ENCODE measurements at places on chromosomes 5 and 9.

- DNase-seq: peak; percentile 40
Observed at GRCh38 chr5:171242521-171242920, 66.5 kb upstream of the TLX3 start.

GRCh38 chr5:177312649-177313181 lies 1.0 kb upstream of the MXD3 start:
- DNase-seq: no peak

DNA sequence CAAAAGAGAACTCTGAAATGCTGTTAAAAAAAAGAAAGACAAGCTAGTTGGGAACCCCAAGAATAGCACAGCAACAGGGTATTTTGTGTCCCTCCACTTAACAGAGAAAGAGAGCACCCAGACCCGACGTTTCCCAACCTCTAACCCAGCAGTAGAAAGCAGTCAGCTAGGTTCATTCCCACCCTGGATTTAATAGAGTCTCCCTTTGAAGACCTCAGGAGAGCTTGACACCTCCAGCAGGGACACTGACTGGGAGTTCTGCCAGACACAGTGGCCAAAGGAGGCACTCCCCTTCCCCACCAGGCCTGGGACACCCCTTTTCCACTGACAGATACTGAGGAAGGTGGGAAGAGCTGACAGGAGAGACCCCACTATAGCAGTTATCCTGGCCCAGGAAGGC lies 337.5 kb upstream of the MSX2 start:
- no peak for DNase-seq

GRCh38 chr9:20405078-20405477 lies 217.2 kb downstream of the MLLT3 start:
- no peak for DNase-seq

All from fibroblast of the aortic adventitia (primary cell).